ENCODE measurements at places on chromosomes 7 and 10.

GRCh38 chr7:133313575-133313974, 60.7 kb downstream of the EXOC4 start:
- DNase-seq: no peak

GRCh38 chr10:96921655-96922054, 89.6 kb downstream of the LCOR start:
- no peak for DNase-seq

DNA sequence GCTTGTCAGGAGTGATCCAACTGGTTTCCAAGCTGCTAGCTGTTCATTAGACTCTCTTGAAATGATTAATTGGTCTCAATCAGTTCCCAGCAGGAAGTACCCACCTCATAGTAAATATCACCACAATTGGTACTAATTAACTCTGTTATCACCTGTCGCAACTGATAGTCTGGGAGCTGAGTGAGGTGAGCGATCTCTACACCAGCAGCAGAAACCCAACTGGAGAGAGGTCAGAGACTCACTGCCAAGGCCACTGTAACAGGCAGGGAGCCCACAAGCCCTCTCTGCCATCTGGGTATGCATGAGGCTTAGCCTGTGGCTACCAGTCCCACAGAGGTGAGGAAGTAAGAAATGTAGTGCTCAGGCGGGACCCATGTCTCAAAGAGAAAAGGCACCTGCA, 245.5 kb downstream of the DYNC1I1 start:
- DNase-seq: no peak

DNA sequence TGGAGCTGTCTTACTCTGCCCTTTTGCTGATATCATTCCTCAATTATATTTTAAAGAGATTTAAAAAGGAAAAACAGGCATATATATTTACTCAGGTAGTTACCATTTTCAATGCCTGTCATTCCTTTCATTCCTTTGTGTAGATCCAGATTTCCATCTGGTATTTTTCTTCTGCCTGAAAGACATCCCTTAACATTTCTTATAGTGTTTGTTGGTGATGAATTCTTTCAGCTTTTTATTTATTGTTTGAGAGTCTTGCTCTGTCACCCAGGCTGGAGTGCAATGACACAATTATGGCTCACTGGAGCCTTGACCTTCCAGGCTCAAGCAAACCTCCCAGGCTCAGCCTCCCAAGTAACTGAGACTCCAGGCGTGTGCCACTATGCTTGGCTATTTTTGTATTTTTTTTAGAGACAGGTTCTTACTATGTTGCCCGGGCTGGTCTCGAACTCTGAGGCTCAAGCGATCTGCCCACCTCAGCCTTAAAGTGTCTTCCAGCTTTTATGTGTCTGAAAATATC, 5.6 kb upstream of the POM121 start:
- no peak for DNase-seq

DNA sequence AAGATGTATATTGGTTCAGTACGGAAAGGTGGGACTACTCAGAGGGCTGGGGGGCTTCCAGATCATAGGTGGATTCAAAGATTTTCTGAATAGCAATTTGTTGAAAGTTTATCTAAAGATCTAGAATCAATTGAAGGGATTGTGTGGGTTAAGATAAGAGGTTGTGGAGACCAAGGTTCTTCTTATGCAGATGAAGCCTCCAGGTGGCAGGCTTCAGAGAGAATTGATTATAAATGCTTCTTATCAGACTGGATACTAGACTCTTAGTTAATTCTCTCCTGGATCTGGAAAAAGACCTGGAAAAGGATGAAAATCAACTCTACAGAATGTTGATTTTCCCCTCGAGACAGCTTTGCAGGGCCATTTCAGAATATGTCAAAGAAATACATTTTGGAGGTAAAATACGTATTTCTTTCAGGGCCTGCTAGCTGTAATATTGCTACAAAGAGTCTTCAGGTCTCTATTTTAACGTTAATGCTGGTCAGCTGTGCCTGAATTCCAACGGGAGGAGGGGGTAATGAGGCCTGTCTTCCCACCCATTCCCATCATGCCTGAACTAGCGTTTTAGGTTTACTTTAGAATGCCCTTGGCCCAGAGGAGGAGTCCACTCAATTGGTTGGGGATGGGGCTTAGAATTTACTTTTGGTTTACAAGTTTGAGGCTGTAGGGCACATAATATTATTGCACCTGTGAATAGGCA, 12.8 kb upstream of the GPR15LG start:
- DNase-seq: no peak

GRCh38 chr10:92240289-92241157, 50.4 kb downstream of the CPEB3 start:
- peak; percentile 23 for DNase-seq

DNA sequence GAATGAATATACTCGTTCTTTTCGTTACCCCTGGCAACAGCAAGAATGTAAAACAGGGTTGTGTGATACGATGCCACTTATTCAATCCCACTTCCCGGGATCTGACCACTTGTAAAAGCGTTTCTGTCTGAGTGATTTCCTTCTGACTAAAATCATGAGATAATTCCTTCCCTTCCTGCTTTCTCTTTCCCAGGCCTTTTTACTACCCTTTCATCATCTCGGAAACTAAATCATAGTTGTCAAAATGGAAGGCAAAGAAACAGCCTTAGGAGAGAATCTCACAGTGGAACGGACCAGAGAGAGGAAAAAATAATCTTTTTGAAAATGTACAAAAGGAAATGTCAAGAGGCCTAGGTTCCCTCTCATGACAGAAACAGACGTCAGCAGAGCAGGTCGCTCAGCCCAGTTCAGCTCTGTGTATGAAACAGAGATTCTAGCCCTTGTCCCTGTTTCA, 29.8 kb downstream of the DIP2C start:
- no peak for DNase-seq

DNA sequence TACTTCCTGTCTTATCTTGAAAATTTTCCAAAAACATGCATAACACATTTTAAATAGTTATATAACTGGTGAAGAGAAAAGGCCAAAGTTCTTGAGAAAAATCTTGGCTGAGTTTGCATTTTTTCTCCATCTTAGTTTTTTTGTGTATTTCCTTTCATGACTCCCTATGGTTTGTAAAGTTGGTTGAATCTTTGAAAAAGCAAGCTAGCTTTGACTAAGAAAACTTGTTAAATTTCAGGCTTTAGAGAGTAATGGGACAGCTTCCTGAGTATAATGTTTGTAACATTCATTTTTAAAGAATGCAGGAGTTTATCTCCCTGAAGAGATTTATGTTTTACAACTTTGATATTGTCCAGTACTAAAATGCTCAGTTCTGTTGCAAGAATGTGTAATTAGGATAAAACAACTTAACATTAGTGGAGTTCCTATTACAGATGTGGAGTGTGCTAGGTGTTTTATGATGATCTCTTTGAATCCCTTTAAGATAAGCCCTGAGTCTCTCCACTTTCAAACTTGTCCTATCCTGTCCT, 11.1 kb upstream of the HERPUD2 start:
- DNase-seq: no peak

DNA sequence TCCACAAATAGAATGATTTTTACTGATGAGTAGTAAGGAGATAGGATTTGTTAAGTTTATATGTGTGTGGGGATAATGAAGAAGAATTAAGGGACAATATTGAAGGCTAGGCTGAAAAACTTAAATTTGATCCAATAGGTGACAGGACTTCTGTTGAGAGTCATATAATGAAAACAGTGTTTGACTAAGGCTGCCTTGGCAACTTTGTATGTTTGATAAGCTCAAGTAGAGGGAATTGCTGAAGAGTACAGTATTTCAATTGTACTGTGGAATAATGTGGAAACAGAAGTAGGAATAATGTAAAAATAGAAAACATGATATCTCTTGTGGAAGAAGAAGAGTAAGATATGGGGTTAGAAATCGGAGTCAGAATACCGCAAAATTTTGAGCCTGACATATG, 10.5 kb downstream of the R3HCC1L start:
- DNase-seq: no peak

- no peak for DNase-seq
Measured at GRCh38 chr7:130279906-130280305, 13.1 kb upstream of the CPA4 start.

GRCh38 chr10:91493313-91493712, 83.2 kb downstream of the HECTD2 start:
- DNase-seq: no peak

- DNase-seq: no peak
Measured at GRCh38 chr10:7432884-7433726, 22.3 kb upstream of the SFMBT2 start.

- no peak for DNase-seq
Measured at GRCh38 chr7:46525876-46526275, 604.8 kb upstream of the IGFBP3 start.

DNA sequence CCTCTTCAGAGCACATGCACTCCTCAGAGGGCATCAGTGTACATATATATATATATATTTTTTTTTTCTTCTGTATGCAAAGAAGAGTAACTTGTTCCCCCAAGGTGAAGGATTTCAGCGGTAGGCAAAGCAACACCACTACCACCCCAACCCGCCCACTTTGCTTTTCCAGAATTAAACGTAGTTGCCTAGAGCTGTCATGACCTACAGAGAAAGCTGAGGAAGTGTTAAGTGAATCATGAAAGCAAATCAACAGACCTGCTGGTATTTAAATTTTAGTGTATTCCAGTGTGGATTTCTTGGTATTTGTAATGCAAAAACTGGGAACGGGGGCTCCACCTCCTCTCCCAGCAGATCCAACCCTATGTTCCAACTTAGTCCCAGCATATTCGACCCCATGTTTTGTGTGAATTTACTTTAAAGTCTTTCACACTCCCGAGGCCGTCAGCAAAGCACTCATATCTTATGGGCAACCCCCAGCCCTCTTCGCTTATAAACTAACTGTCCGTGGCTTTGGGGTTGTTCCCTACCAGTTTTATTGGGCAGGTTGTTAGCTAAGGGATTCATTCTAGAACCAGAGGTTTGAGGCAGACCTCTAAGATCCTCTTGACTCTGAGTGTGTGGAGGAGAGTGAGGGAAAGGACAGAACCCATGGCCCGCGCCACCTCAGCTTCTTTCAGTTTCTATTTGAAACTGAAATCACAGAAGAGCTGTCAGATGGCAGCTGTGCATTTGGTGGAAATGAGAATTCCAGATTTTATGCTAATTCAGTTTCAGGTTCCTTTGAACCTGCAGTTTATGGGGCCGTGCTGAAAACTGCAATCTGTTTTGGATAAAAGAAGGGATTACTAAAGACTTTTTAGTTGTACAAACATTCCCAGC, 450.2 kb upstream of the GALNT17 start:
- no peak for DNase-seq

DNA sequence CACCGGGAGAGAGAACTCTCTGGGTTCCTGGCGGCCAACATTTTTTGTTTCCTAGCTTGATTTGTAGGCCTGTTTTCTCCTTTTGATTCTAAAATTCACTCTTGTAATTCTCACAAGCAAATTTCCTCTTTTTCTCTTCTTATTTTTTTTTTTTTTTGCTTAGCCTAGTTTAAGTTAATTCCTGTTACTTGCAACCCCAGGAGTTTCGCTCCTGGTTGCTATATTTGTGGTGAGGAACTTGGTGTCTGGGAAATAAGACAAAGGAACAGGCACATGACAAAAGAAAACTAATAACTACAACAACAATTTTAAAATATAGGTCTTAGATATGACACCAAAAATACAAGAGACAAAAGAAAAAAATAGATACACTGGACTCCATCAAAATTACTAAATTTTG, 6.7 kb downstream of the AOAH start:
- no peak for DNase-seq

DNA sequence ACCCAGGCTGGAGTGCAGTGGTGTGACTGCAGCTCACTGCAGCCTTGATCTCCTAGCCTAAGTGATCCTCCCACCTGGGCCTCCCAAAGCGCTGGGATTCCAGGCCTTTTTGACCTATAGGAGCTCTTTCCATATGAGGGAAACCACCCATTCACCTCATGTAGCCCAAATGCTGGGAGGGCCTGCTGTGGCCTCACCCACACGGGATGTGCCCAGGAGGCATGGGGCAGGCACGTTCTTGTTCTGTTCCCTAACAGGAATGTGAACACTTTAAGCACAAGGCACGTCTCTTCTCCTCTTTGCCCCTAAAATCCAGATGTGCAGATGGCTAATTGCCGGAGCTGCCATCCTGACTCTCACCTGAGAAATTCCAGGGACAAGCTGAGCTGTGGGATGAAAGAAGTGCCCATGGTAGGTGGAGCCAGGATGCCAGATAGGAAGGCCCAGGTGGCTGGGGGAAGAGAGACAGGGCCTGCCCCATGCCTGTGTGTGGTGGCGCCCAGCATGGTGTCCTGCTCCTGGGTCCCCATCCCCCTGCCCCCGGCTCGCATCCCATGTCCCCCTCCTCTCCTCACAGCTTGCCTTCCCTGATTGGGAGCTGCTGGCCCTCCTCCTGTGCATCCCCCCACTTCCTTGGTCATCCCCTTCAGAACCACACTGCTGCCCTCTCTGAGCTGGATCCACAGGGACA, 17.3 kb downstream of the CAMK2B start:
- no peak for DNase-seq

- no peak for DNase-seq
Measured at GRCh38 chr7:28596245-28596935, 184.1 kb downstream of the CREB5 start.

DNA sequence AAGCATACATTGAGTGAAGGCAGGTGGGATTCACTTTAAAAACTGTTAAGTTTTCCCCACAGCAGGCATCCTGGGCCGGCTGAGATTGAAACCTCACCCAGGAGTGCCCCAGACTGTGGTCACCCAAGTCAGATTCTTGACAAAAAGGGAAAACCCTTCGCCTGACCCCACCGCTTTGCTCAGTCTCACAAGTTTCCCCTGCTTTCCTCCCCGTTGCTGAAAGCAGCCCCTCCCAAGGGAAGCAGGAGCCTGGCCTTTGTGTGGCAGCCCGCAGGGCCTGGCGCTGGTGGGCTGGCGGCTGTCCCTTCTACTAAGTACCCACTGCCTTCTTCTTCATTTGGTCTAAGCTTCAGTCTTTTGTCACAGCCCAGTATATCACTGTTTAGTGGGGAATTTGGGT, 16.0 kb downstream of the RNF32 start:
- no peak for DNase-seq

GRCh38 chr7:923108-924041, 31.1 kb downstream of the ADAP1 start:
- peak; percentile 92 for DNase-seq

DNA sequence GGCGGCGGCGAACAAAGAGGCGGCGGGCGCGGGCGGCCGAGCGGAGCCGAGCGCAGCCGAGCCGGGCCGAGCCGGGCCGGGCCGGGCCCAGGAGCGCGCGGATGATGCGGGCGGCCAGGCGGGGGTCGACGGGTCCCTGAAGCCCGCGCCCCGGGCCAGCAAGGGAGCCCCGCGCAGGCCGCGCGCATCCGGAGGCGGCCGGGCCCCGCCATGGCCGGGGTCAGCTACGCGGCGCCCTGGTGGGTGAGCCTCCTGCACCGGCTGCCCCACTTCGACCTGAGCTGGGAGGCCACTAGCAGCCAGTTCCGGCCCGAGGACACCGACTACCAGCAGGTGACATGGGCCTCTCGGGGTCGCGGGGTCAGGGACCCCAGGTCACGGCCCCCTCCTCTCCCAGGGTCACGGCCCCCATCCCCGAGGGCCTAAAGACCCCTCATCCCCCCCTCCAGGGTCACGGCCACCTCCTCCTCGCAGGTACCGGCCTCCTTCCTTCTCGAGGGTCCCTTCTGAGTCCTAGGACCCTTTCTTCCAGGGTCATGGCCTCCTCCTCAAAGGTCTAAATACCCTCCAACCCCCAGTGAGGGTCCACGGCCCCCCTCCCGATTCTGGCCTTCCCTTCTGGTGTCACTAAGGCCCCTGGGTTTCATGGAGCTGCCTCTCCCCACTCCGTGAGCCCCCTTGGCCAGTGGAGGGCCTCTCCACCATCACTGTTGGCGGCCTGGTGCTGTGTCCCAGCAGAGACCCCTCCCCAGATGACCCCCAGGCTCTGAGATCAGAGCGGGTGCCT, at the start of gene TTYH3:
Gene TTYH3, plus strand, starts transcription at position 41 of the 787 bp plus-strand sequence. Its CDS starts 170 bp downstream, at position 211.
- DNase-seq: no peak

Measured in activated T-cell treated with anti-CD3 and anti-CD28 coated beads for 24 hours (primary cell).